ENCODE measurements at places on chromosomes 12 and 14.

DNA sequence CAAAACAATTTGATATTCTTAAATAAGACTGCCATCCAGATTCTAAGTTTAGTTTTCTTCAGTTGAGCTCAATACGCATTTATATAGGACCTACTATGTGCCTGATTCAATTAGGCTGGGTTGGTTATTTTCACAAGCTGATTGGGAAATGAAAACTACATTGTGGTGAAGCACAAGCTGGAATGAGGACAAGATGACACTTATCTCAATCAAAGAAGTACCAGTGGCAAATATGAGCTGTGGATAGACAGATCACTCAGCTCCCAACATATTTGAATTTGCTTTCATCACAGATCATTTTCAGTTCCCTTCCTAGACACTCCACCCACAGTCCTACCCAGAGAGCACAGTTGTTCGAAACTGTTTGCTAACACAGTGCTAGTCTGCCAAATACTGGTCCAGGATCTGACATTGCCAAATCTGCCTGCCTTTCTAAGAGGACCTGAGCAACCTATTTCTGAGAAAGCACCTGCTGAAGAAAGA, 74.7 kb downstream of the LLPH start:
- DNase-seq: no peak

DNA sequence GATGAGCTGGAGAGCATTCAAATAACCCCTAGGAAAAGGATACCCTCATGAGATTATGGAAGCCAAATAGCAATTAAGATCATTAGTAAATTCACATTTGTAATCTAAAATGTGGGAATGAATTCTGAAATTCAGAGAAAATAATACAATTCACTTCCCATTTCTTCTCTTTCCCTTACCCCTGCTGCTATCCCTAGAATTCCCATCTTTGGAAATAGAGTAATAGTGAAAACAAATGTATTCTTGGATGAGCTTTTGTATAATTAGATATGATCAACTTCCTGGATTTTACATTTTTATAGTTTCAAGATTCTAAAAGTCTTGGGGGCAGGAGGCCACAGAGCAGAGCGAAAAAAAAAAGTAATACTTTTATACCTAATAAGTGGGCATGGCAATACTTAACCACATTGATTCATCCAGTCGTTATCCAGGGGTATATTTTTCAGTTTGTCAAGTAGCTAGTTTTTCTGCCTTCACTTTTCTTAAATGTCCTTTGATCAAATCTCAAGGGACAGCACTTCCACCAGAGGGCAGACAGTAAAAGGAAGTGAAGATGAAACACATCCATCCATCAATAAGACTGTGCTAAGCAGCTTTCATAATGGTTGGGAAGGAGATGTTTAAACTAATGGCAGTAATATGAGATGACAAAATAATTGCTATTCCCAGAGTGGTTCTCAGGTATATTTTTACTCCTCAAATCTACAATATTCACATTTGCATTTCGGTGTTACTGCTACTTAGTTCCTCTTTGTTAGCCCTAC, 401.3 kb downstream of the DIO2 start:
- DNase-seq: peak; percentile 42

- DNase-seq: no peak
Measured at GRCh38 chr12:63811755-63812154, 32.0 kb downstream of the RXYLT1 start.

GRCh38 chr12:95626854-95627253, 75.6 kb upstream of the USP44 start:
- DNase-seq: no peak

GRCh38 chr14:105745433-105746123, 219.2 kb downstream of the TMEM121 start:
- DNase-seq: no peak

Data from NCI-H187 (cell line).